ENCODE measurements at places on chromosomes 2 and 18.

DNA sequence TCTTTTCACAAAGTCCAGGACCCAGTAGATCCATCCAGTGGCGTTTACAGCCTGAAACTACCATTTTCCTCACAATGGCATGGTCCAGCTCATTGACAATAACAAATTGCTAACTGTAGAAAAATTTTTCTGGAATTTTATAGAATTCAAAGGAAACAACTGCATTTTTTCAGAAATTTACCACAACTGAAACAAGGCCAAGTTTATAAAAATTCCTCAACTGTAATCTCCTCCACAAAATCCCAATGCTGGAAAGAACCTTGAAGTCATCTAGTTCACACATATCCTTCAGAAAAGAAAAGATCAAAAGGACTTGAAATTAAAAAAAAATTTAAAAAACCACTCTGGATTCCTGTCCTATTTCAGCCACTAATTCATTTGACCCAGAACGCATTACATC is 226.0 kb upstream of the CTAGE1 start:
- DNase-seq: no peak

DNA sequence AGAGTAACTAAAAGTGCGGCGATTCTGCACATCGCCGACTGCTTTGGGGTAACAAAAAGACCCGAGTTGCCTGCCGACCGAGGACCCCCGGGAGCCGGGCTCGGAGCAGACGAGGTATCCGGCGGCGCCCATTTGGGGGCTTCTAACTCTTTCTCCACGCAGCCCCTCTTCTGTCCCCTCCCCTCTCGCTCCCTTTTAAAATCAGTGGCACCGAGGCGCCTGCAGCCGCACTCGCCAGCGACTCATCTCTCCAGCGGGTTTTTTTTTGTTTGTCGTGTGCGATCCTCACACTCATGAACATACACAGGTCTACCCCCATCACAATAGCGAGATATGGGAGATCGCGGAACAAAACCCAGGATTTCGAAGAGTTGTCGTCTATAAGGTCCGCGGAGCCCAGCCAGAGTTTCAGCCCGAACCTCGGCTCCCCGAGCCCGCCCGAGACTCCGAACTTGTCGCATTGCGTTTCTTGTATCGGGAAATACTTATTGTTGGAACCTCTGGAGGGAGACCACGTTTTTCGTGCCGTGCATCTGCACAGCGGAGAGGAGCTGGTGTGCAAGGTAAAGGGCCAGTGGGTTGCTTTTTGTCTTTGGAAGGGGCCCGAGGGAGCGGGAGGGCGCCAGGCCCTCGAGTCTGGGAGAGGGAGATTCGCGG is 1.4 kb downstream of the TRIB2 start:
- no peak for DNase-seq

DNA sequence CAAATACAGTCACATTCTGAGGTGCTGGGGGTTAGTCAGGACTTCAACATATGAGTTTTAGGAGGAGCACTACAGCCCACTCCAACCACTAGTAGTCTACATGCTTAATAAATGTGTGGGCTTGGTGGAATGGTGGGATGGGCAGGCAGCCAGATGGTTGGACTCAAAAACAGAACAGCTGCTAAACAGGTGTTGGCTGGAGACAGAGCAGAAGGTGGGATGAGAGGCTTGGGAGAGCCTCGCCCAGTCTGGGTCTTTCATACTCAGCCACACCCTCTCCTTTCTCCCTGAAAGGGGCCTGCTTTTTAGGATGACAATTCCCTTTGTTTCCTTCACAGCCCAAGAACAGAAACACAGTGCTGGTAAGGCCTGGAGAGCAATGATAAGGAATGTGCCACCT is 143.9 kb upstream of the KLHL29 start:
- DNase-seq: no peak

GRCh38 chr2:12442476-12442847 is 274.3 kb upstream of the TRIB2 start:
- DNase-seq: no peak

DNA sequence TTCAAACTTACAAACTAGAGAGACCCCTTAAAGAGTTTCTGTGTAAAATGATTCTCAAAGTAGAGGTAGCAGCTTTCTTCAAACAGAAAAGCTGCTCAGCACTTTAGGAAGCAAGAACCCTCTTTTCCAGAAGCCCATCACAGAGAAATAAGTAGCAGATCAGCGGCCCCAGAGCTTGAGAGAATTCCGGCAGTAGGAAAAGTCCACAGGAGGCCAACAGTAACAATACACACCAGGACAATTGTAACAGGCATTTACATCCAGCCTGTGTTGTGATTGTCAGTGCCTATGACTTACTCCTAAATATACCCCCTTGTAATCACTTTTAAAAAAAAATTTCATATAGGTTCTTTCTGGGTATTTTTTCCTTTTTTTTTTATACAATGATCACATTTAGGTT is 161.4 kb upstream of the ACVR2A start:
- DNase-seq: no peak

- no peak for DNase-seq
These were observed 776.8 kb upstream of the SOX11 start for GRCh38 chr2:4915357-4915756.

DNA sequence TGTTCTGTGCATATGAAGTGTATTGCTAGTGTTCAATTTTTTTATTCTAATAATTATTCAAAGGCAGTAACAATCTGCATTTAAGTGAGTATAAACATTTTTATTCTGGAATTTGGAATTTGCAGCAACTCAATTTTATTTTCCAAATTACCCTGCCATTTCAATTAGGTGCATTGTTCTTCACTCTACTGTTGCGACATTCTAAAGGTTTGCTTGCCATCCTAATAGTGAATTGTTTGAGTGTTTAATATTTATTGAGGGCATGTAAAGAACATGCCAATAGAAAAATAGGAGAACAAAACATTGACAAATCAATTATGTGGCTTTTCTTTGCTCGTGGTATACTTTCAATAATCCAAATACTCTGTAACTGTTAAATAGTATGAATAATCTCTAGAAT is 18.0 kb downstream of the MEIS1 start:
- no peak for DNase-seq

DNA sequence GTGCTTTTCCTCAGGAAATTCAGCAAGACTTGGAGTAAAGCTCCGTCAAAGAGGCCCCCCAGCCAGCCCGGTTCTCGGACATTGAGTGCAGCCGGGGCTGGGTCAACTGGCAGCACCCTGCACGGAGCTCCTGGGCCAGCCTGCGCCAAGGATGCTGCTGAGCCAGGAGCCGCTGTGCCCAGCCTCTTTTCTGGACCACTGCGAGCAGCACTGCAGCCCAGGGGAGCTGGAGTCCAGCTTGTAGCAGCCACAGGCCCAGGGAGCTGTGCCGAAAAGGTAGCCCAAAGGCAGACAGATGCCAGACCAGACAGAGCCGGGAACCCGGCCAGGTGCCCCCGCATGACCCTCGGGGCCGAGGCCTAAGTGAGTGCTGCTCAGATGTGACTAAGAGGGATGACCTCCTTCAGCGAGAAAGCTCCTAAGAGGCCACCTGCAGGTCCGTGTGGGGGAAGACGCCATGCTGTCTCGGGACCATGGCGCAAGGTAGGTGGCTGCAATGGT is 7.3 kb downstream of the CLHC1 start:
- no peak for DNase-seq

DNA sequence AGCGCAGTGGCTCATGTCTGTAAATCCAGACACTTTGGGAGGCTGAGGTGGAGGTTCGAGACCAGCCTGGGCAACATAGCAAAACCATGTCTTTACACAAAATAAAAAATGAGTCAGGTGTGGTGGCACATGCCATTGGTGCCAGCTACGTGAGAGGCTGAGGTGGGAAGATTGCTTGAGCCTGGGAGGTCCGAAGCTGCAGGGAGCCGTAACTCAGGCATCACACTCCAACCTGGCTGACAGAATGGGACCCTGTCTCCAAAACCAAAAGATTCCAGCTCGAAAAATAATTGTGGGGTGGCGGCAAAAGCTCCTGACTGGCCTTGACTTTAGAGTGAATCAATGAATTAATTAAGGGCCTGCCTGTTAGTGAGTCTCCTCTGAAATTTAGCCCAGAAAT is 1.2 kb upstream of the ALPP start:
- no peak for DNase-seq

GRCh38 chr2:102803041-102803896 is 41.4 kb downstream of the TMEM182 start:
- DNase-seq: no peak

GRCh38 chr2:175318542-175318941 is 137.0 kb upstream of the ATP5MC3 start:
- no peak for DNase-seq

- no peak for DNase-seq
These were observed 14.3 kb downstream of the B3GNT7 start for GRCh38 chr2:231409776-231410175.

DNA sequence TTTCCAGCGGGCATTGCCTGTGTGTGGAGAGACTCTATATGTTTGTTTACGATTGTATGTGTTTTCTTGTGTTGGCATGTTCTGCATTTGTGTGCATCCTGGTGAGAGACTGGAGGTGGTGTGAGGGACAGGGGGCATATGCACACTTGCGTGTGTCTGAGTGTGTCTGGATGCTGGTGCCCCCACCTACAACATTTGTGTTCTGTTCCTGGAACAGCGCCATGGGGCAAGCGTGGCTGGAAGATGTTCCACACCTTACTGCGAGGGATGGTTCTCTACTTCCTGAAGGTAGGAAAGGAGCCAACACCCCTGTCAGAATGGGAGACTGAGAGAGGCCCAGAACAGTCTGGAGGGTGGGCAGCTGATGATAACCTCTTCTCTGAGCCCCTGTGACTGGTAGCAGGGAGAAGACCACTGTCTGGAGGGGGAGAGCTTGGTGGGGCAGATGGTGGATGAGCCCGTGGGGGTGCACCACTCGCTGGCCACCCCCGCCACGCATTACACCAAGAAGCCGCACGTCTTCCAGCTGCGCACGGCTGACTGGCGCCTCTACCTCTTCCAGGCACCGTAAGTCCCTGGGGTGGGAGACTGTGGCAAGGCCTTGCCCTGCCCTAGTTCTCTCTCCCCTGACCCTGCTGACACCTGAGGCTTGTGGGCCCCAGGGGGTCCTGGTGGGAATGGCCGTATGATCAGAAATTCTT is 23.7 kb downstream of the PSD4 start:
- no peak for DNase-seq

DNA sequence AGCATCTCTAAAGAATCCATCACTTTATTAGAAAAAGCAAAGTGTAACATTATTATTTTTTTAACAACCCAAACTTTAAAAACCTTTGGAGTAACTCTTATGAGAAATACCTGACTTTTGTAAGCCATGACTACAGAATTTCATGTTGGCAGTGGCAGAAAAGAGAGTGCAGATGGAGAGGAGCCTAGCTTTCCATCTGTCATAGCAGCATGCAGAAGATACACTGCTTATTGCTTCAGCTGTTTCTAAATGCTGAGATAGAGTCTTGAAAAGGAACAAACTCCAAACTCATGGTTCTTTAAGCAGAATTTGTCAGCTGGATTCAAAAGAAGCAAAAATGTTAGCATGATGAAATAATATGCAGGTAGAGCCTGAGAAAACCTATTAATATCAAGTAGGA is 1130.3 kb downstream of the DPP10 start:
- no peak for DNase-seq

- DNase-seq: peak; percentile 59
These were observed 612.1 kb downstream of the ZEB2 start for GRCh38 chr2:143907801-143908200.

- no peak for DNase-seq
These were observed 438.2 kb downstream of the NBAS start for GRCh38 chr2:15122915-15123314.

DNA sequence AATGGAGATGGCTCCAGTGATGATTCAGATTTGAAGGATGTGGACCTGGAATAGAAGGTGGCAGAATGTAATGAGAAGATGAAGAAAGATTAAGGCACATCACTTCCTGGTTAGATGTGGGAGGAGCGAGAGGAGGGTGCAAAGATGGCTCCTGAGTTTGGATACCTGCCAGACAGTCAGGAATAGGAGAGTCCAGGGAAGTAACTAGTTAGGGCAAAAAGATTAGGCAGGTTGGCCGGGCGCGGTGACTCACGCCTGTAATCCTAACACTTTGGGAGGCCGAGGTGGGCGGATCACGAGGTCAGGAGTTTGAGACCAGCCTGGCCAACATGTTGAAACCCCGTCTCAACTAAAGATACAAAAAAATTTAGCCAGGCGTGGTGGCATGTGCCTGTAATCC is 5.6 kb downstream of the C2orf74 start:
- no peak for DNase-seq

- no peak for DNase-seq
These were observed 412.9 kb downstream of the TMEM182 start for GRCh38 chr2:103174711-103175110.

- DNase-seq: no peak
These were observed 537.3 kb downstream of the ERBB4 start for GRCh38 chr2:212001325-212001724.

GRCh38 chr2:8538931-8539621 is 142.8 kb upstream of the ID2 start:
- no peak for DNase-seq

GRCh38 chr18:64337673-64338072 is 188.8 kb upstream of the LINC00305 start:
- no peak for DNase-seq

DNA sequence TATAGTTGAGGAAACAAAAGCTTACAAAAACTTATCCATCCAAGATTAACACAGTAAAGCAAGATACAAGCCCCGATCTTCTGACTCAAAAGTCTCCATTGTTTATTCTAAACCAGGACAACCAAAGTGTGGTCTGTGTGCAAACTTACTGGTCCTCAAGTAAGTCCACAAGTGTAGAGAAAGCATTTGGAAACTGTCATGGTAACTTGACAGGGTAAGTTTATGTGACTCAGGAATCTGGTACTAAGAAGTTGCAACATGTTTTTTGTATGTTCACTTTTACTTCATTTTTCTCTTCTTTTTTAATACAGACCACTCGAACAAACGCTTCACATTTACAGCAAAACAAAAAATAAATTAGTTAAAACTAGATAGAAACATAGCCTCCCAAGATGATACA is 9.4 kb downstream of the MBD2 start:
- peak; percentile 18 for DNase-seq

DNA sequence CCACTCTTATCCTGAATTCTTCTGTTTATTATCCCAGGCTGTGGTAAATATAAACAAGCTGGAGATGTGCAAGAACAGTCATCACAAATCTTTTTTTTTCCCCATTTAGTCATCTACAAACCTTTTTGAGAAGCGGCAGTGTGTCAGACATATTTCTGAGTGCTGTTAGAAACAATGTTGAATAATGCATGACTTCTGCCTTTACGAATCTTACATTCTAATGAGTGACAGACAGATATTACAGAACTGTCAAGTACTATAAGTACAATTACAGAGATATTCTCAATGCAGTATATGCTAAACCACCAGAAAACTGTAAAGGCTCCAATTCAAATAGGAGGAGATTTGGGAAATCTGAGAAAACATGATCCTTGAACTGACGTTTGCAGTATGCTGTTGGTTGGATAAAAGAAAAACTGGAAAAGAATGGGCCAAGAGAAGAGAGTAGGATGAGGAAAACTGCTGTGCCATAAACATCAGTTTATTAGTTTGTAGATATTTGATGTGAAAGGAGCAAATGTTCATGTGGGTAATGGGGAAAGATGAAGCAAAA is 379.5 kb upstream of the SLC8A1 start:
- DNase-seq: no peak
